Stimulated activated CD4-positive, alpha-beta T cell treated with anti-CD3 and anti-CD28 coated beads, Interleukin-1b, Interleukin-23, amount 100 ng/mL, for 24 hours (primary cell): ENCODE measurements at places on chromosomes 5 and 9.

GRCh38 chr9:8078641-8079140 is 279.1 kb upstream of the DMAC1 start:
- DNase-seq, result no peak

GRCh38 chr9:110021891-110022290 is 186.1 kb downstream of the C9orf152 start:
- no peak for DNase-seq

DNA sequence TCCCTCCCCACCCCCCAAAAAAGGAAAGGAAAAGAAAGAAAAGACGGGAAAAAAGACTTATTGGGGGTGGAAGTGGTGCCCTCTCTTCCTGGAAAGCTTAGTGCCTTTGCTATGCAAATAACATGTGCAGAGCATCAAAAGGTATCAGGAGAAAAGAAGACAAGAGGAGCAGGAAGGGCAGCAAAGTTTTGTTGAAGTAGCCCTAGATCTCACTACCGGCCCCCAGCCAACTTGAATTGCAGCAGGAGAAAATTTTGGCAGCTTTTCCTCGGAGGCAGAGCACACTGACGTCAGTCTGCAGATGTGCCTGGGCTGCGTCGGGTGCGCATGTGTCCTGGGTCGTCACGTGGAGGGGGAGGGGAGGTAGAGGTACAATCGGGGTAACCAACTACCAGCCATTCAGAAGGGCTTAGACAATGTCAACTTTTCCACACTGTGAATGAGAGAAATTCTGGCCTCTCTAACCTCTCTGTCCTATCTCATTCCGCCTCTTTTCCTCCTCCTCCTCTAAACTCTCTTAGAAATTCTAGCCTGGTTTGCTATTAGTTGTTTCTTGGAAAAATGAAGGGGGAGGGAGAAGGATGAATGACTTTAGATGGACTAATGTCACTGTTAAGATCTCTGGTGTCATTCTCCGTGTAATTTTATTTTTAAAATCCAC is at the start of gene ADAMTS6:
TSS of gene ADAMTS6 (minus strand) at position 286 of the 661 bp plus-strand sequence. CDS start 8,247 bp downstream, outside the sequence.
- peak; percentile 62 for DNase-seq

DNA sequence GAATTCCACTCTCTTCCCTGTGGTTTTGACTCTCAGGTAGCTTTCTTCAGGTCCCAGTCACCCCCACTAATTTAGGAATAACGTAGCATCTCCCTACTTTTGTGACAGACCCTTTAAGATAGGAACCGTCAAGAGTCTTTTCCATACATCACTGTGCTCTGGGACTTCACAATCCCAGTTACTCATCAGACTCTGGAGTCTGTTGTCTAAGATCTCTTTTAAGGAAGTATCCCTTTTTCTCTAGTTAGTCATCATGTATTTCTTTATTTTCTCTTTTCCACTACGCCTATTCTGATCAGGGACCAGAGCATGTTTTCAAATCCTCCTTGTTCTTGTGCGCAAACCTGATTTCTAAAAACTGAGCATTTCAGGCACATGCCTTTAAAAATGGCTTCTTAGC is 143.0 kb downstream of the GOLPH3 start:
- no peak for DNase-seq

GRCh38 chr5:147822686-147823491 is 8.6 kb downstream of the SPINK1 start:
- DNase-seq, result no peak

DNA sequence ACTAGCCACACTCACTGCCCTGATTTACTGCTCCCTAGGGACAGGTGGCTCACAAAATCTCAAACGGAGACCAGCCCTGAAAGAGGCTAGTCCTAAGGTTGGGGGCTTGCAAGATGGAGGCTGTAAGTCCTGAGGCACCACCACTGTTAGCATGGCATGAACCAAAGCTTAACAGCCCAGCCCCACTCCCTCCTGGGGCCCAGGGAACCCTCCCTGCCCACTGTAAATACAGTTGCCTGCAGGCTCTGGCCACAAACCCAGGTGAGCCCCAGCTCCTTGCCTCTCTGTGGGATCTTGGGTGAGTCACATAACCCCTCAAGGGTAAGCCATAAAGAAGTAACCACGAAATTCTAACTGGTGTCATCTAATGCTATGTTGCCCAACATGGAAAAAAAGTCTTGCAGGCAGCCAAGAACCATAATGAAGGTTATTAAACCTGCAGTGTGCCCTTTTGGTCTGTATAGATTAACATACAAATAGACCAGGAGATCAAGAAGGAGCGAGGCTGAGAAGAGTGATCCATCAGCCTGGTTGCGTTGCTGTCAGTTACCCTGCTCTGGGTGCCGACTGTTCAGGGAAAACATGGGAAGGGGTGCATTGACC is 1.7 kb upstream of the POMT1 start:
- peak; percentile 45 for DNase-seq

GRCh38 chr5:173204185-173204979 is 30.6 kb downstream of the NKX2-5 start:
- DNase-seq, result no peak

DNA sequence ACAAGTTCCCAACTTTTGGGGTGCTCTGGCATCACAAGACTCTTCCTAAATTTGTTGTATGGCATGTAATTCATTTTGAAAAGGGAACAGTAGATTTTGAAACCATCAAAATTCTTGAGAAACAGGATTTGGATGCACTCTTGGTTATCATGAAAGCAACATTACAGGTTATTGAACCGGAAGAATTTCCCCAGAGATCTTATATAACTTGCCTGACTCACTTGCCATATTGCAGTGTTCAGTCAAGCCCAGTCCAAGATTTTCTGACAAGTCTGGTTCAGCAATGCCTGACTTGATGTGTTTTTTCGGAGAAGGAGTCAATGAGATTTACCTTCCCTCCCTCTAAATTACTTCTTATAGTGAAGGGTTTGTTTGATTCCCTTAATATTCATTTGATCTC is 32.0 kb downstream of the SMIM15 start:
- no peak for DNase-seq

- DNase-seq, result no peak
These were observed 3.8 kb downstream of the ZNF618 start for GRCh38 chr9:113879911-113880310.

DNA sequence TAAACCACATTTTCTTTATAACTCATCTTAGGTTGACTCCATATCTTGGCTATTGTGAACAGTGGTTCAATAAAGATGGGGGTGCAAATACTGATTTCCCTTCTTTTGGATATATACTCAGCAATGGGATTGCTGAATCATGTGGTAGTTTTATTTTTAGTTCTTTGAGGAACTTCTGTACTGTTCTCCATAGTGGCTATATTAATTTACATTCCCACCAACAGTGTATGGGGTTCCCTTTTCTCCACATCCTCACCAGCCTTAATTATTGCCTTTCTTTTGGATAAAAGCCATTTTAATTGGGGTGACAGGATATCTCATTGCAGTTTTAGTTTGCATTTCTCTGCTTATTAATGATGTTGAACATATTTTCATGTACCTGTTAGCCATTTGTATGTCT is 107.7 kb upstream of the EQTN start:
- DNase-seq, result no peak

GRCh38 chr5:9543311-9543920 is 2.5 kb downstream of the SEMA5A start:
- no peak for DNase-seq
